Hypothalamus (tissue), 51 donors: ENCODE measurements at places on chromosomes 7 and 10.

- DNase-seq = no peak
Observed at GRCh38 chr7:70355198-70356020, 757.1 kb downstream of the AUTS2 start.

GRCh38 chr10:60188548-60188947, 201.1 kb downstream of the ANK3 start:
- no peak for DNase-seq

DNA sequence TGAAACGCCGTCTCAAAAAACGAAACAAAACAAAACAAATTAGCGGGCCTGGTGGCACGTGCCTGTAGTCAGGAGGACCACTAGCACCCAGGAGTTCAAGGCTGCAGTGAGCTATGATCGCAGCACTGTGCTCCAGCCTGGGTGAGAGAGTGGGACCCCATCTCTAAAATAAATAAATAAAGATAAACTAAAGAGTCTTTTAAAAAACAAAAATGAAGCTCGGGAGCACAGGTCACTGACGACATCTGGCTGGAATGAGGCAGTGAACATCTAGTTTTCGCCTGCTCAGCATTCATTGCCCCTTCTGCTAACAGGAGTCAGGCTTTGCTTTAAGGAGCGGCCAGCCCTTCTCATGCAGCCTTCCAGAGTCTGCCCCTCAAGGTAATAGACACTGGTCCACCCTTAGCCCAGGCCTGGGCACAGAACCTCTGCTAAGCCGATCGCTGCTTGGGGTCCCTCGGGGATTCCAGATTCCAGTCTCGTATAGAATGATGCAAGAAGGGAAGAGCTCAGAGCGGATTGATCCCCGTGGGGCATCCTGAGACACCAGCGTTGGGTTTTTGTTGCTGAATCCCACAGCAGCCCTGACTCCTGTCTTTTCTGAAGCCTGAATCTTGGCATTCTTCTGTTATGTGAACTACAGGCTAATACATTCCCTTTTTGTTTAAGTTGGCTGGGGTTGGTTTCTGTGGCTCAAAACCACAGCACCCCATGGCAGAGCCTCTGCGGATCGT, 14.2 kb upstream of the FOXK1 start:
- DNase-seq = no peak

- DNase-seq = no peak
Observed at GRCh38 chr10:122646511-122647382, 52.9 kb downstream of the C10orf120 start.

GRCh38 chr7:79652619-79653018, 199.2 kb upstream of the MAGI2 start:
- no peak for DNase-seq

- DNase-seq = no peak
Observed at GRCh38 chr7:36758879-36759278, 34.6 kb upstream of the AOAH start.

DNA sequence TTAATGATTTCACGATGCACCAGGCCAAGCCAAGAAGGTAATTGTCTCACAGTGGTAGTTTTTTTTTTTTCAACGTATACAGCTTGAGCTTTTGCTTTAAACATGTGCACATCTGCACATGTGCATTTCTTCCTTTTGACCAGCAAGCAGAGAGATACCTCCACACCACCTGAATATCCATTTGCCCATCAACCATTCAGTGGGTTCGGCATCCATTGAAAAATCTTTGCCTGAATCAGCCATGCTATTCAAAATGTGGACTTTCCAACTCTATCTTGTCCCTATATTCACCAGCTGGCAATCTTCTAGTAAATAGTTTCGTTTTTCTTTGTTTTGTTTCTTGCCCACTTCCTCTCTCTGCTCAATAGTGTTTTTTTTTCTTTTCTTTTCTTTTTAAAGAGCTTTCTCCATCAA, 7.7 kb upstream of the TRA2A start:
- DNase-seq = no peak

DNA sequence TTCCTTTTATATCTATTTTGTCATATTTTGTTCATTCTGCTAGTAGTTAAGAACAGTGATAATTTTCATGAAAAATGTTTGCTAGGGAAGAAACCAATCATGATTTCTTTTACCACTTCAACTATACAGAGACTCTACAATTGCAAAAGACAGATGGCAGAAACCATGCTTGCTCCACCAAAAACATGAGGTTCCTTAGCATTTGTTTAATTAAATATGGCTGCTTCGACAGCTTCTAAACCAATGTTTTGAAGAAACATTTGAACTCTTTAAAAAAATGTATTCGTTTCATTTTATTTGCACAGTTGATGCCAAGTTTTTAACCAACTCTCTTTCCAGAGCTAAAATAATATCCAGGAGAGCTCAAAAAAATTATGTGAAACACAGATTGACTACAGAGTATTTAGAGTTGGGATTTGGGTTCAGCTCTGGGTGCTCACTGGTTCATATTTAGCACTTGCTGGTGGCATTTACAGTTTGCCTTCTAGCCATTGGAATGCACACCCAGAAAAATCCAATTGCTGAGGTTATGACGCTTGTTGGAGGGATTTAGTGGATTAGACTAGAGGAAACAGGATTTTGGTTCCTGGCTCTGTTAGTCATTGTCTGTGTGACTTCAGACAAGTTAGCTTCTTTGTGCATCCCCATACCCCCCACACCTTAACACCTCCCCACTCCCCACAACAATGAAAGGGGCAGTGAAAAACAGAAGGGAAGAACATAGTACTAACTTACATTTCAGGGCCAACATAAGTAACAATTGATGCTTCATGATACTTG, 35.8 kb upstream of the SDHAF3 start:
- DNase-seq = no peak

DNA sequence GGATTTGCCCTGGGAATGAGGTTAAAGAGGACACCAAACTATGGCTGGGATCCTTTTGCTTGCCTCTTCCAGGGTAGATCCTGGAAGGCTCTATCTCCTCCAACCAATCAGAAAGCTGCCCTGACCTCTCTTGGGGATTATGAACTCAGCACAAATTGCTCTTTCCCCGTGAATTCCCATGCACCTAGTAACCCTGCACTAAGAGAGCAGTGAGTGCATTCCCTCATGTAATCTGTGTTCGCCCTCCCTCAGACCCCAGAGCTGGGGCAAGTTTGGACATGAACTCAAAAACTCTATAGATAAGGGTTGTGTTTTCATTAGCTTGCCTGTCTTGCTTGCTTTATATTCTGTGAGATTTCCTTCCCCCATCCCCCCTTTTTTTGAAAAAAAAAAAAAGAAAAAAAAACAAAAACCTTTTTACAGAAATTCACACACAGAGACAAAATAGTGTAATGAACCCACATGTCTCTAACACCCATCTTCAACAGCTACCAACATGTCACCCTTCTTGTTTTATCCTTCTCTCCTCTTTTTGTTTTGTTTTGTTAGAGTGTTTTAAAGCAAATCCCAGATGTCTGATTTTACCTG, 225.5 kb upstream of the TCF7L2 start:
- DNase-seq = no peak

- DNase-seq = peak; percentile 44
Observed at GRCh38 chr7:124171068-124171467, 138.2 kb upstream of the TMEM229A start.

DNA sequence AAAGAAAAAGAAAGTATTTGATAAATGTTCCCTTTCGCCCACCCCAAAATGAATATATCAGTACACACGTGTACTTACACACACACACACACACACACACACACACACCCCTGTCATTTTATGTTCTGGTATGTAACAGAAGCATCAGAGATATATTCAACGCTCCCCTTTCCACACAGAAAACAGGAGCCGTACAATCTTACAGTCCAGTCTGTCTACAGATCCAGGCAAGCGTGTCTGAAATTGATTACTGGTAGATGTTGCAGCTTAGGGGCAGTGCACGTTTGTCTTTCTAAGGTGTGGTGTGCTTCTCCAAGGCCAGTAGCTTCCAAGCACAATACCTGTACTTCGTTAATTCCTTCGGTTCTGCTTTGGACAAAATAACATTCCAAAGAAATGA, 143.7 kb upstream of the RNF32 start:
- no peak for DNase-seq

DNA sequence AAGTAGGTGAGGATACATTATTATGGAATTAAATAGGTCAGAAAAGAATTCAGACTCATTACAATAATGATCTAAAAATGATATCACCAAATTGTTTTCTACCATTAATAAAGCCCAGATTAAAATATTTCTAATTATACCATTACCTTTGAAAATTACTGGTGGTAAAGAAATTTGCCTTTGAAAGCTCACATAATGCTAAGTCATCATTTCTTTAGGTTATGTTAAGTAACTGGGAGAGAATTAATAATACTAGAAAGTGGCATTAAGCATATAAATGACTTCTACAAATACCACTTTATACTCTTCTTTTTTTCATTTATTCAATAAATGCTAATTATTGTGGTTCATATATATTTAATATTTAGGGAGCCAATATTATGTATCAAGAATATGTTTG, 641.2 kb upstream of the LRRTM3 start:
- DNase-seq = no peak

DNA sequence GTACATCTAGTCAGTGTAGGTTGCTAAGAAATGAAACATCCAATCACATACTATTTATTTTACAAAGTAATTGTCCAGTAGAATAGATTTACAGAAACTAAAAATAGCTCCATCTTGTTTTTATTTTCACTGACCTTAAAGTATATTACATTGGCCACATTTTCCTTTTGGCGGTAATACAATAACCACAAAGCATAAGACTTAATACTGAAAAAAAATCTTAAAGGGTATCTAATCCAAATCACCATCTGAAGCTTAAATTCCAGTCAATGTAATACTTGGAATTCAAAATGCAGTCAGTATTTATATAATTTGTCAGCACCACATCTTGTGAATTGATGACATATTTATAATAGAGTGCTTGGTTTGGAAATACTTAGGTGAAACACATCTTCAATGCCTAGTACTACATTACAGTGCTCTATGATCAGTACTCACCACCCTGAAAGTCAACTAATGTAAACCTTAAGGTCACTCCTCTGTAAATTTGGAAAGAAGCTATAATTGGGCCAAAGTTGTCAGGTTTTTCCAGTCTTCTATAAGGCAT, 8.9 kb downstream of the ANKMY2 start:
- no peak for DNase-seq

DNA sequence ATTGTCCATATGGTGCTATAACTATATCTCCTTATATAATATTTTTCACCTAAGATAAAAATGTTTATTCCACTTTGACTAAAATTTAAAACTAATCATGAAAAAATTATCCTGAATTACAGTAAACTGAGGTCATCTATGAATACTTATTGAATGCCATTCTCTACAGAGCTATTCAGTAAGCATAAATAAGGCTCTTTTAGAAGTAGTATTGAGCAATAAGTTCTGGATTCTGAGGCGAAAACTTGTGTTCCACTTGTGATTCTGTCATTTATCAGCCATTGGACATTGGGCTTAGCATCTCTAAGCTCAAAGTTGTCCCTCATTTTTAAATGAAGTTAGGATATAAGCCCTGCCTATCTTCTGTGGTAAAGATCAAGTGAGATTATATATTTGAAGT, 130.8 kb downstream of the WNT2 start:
- no peak for DNase-seq

DNA sequence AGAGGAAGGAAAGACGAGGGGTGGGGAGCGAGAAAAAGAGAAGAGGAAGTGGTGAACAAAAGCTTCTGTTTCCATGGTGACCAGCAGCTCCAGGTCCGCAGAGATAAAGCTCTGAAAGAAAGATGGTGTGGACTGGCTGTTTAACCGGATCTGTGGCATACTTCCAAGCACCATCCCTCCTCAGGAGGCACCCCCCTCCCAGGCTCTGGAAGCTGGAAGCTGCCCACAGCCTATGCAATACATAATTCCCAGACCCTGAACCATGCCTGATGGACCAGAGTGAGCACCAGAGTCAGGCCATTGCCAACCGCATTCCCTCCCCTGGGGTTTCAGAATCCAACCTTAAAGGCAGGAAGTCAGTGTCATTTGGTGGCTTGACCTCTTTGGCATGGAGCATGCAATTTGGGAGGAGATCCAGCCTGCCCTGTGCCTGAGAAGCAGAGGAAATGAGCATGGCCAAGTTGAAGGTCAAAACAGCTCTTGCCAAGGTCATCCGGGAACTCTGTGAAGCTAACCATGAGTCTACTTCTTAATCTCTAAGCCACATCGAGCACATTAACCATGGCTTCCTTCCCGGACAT, 22.2 kb upstream of the CPXM2 start:
- no peak for DNase-seq

DNA sequence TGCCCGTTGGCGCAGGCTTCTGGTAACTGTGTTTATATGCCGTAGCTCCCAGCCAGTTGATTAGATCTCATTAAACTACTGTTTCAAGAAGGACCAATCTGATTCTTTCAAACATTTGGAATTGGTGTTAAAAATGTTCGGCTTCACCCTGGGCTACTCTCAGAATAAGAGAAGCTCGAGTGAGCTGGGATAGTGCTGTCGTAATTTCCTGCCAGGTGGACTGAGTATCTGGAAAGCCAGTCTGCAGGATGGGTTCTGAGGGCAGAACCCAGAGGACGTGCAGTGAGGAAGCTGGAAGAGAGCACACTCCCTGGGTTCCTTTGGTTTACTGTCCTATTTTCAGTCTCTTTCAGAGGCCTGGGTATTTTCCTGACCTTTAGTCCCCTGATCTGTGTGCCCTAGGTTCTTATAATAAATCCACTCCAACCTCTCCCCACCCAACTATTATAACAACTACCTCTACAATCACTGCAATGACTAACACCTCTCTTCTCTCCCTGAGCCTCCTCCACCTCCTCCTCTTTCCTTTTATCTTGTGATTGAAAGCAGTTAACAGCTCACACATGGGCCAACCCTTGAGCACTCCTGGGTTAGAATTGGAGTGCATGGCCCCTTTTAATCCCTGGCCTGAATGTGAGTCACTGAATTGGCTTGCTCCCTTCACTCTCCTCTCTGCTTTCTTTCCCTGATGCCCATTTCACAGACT, 63.0 kb downstream of the AOAH start:
- DNase-seq = no peak

- DNase-seq = no peak
Observed at GRCh38 chr7:24715661-24716479, 41.4 kb downstream of the GSDME start.

- DNase-seq = no peak
Observed at GRCh38 chr10:97411406-97411805, 10.3 kb upstream of the RRP12 start.

GRCh38 chr7:147659036-147659995, 931.2 kb upstream of the C7orf33 start:
- DNase-seq = no peak

DNA sequence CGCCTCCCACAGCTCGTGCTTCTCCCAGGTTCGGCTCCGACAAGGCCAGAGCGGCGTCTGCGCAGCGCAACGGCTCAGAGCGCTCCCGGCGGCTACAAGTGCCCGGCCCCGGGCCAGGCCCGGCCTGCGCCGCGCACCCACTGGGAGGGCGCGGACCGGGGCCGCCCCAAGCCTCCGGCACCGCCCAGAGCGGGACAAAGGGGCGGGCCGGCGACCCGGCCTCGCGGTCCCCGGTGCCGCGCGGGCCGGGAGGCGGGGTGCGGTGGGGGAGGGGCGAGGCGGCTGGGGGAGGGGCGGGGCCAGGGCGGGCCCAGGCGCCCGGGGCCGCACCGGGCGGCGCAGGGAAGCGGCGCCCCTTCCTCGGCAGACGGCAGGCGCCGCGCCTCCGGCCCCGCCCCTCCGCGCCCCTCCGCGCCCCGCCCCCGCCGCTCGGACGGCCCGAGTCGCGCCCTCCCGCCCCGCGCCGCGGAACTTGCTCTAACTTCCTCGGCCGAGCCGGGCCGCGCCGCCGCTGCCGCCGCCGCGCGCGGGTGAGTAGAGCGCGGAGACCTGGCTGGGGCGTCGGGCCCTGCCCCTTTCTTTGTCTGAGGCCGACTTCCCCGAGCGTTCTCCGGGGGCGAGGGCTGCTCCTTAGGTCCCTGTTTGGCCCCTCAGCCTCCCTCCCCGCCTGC, at the start of gene TSPAN14:
Gene TSPAN14 (plus strand): TSS at position 469 of the 671 bp plus-strand sequence. CDS start 34,924 bp downstream, outside the sequence.
- peak; percentile 88 for DNase-seq

- DNase-seq = no peak
Observed at GRCh38 chr7:157979636-157980340, 607.8 kb downstream of the PTPRN2 start.
